Activated CD4-positive, alpha-beta T cell treated with anti-CD3 and anti-CD28 coated beads for 24 hours (primary cell): ENCODE measurements at places on chromosomes 2 and 18.

GRCh38 chr18:62586781-62587487 is 64.1 kb downstream of the ZCCHC2 start:
- no peak for DNase-seq

GRCh38 chr2:159797543-159798375 is at the start of gene CD302:
TSS of gene CD302 (minus strand) at chr2:159798208. CDS start at chr2:159798198, 10 bp downstream.
- peak; percentile 8 for DNase-seq

GRCh38 chr2:32484937-32485336 is 128.1 kb downstream of the BIRC6 start:
- DNase-seq: no peak

- no peak for DNase-seq
Observed at GRCh38 chr18:34624551-34624950, 85.5 kb upstream of the DTNA start.

- no peak for DNase-seq
Observed at GRCh38 chr2:100673691-100674485, 111.1 kb downstream of the PDCL3 start.

DNA sequence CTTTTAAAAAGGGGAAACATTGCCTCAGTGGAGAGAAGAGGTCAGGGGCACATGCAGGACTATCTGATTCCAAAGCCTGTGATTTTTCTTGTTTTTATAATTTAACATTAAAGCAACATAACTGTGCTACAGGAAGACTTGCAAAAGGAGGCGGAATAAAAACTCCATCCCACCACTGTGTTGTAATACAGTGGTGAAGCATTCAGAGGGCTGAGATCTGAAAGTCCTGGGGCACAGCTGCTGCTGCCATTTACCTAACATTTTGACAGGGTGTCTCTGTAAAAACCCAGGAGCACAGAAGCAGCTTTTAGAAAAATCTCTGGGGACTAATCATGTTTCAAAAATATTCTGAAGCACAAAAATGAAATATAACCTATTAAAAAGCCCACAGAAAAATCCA is 97.6 kb downstream of the GRB14 start:
- DNase-seq: no peak

DNA sequence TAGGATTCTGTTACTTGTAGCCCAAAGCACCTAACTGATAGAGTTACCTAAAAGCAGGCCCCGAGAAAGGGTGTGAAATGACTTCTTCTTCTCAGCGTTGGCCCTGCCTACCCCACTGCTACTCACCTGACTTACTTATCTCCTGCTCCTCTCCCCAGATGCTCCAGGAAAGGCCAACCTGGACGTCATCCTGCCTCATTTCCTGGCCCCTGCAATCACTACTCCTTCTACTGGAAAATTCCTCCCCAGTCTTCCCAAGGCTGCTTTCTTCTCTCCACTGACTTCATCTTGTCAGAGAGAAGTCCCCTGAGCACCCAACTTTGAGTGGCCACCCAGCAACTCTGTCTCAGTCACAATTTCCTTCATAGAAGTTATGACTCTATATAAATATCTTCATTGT is 63.4 kb upstream of the KLF7 start:
- no peak for DNase-seq

GRCh38 chr2:64610316-64610855 is 43.3 kb downstream of the SERTAD2 start:
- DNase-seq: no peak

- DNase-seq: no peak
Observed at GRCh38 chr2:220894069-220894468, 678.0 kb downstream of the EPHA4 start.

- no peak for DNase-seq
Observed at GRCh38 chr18:11179959-11180519, 30.7 kb upstream of the PIEZO2 start.

DNA sequence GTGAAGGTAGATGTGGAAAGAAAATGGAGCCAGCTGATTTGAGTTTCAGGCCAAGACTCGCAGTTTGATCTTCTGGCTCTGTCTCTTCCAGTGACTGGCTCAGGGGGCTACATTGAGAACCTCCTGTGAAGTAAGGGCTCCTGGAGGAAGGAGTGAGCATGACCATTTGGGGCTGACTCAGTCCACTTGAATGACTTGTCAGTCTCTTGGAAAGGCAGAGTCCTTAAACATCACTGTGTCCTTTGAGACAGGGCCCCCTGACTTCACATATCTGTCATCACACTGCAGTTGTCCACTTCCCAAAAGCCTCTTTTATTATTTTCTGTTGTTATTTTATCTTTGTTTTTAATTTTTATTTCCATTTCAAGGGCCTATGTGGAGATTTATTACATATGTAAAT is 204.6 kb upstream of the APCDD1 start:
- DNase-seq: no peak

DNA sequence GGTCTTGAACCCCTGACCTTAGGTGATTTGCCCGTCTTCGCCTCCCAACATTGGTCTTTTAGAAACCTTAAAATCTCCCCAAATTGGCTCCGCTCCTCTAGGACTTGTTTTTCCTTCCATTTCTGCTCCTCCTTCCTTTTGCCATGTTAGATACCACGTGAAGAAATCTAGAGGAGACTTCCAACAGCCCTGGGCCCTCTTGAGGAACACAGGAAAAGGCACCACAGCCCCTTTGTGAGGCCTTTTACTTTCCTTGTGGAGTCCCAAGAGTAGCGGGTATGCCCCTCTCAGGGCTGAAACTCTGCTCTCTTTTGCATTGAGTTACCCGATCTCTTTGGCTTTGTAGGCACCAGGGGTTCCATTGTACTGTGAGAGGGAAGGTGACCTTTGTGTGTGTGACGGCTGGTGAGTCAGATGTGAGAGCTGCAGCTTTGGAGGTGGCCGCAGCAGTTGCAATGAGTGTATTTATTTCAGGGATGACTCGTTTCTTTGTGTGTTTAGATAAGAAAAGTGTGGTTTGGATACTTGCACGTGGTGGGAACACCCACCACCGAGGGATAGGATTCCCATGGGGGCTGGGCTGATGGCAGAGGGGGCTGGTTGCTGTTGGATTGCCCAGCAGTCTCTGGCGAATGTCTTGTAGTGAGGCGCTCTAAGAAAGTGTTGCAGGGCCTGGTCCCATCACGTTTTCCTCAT is 218.4 kb upstream of the HS6ST1 start:
- no peak for DNase-seq

DNA sequence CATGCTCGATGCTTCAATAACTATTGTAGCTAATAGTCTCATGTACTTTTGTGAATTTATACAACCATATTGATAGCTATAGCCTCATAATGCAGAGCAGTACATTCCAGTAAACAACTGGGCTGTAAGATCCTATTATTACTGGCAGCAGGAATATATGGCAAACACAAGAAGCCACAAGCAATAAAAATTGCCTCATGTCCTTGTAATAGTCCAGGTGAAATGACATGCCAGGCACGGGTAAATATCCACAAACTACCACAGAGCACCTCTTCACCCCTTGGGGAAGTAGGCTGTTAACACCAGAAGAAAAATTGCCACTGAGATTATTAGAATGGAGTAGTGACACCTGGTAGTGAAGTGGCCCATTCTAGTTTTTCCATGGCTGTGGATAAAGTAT is 158.3 kb downstream of the MTX2 start:
- no peak for DNase-seq

- no peak for DNase-seq
Observed at GRCh38 chr2:71504611-71505010, 51.2 kb downstream of the DYSF start.

DNA sequence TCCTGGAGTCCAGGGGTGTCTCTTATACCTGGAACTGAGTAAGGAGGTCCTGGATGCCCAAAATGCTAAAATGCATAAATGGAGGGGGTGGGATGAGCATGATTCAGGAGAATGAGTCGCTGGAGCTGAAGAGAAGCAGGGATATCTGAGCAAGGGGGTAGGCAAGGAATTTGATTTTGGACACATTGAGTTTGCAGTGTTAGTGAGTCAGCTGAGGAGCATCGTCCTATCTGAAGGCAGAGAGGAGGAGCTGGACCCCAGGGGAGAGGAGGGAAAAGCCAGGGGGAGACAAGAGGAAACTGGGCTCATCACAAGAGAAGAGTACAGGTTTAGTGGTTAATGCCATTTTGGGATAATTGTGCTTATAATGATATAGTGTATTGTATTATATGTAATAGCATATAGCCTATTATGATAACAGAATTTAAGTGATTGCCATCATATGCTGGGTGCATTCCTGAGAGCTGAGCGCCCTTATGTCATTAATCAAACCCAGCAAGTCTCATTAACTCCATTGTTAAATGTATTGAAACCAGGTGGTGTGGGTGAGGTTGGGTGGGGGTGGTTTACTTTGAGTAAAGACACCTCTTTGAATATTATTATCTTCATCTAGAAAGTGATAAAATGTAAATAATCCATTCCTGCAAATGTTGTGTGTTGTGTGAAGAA is 12.4 kb downstream of the EHD3 start:
- DNase-seq: no peak

DNA sequence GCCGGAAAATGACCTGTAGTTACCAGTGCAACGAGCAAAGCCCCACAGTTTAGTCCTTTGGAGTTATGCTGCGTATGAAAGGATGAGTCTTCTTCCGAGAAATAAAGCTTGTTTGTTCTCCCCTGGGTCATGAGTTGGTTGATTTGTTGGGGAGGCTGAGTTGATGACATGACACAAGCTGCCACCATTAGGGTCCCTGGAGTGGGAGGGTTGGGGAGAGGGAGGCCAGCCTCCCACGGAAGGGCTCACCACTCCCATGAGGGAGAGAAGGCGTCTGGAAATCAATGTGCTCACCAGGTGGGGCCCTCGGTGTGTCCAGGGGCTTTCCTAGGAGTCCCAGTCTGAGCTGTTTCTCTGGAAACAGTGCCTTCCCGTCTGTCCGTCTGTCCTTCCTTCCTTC is 7.4 kb upstream of the DGKD start:
- DNase-seq: no peak

DNA sequence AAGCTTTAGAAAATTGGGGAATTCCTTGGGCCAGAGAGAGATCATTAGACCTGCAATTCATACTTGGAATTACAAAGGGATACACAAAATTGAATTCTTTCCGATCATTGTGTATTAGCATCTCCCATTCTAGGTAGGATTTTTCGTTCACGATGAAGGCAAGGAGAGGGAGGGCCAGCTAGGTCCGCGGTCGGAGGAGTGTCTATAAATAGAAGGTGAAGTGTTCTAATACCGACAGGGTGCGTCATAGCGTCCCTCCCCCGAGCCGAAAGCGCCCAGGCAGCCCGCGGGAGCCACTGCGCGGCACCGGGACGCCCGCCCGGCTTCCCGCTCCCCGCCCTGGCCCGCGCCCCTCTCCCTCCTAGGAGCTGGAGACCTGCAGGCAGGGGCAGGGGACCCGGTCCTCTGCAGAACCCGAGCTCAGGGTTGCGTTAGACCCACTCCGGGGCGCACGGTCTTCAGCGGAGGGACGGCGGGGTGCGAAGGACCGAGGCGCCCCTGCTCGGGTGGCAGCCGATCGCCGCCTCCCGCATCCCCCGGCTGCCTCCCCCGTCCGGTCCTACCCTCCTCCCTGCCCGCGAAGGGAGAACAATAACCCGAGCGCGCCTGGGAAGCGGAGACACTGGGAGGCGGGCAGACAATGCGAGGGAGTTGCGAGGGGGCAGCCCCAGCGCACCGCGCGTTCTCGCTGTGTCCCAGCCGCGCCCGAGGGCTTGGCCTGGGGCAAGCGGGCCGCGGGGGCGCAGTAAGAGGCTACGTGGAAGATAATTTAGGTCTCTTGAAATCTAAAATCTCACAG is 114.2 kb upstream of the SERTAD2 start:
- peak; percentile 52 for DNase-seq

- DNase-seq: no peak
Observed at GRCh38 chr2:2719015-2719414, 387.9 kb upstream of the MYT1L start.

DNA sequence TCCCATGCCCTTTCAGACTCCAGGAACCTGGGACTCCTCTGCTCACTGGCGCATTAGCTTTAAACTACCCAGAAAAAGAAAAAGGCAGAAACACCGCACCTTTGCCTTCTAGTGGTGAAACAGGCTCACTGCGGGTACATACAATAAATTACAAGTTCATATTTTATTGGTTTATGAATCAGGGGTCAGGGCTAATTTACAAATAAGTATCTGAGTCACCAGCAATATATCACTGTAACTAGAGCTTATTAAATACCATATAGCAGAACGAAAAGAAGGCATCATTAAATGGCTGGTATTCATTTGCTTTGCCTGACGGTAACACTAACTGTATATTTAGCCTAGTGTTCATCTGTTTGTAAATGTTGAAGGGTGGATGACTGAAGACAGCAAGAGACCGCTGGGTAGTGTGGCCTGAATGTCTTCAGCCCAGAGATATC is 26.9 kb upstream of the DTNB start:
- DNase-seq: no peak

- DNase-seq: no peak
Observed at GRCh38 chr2:174787487-174788205, 23.4 kb upstream of the CHRNA1 start.

DNA sequence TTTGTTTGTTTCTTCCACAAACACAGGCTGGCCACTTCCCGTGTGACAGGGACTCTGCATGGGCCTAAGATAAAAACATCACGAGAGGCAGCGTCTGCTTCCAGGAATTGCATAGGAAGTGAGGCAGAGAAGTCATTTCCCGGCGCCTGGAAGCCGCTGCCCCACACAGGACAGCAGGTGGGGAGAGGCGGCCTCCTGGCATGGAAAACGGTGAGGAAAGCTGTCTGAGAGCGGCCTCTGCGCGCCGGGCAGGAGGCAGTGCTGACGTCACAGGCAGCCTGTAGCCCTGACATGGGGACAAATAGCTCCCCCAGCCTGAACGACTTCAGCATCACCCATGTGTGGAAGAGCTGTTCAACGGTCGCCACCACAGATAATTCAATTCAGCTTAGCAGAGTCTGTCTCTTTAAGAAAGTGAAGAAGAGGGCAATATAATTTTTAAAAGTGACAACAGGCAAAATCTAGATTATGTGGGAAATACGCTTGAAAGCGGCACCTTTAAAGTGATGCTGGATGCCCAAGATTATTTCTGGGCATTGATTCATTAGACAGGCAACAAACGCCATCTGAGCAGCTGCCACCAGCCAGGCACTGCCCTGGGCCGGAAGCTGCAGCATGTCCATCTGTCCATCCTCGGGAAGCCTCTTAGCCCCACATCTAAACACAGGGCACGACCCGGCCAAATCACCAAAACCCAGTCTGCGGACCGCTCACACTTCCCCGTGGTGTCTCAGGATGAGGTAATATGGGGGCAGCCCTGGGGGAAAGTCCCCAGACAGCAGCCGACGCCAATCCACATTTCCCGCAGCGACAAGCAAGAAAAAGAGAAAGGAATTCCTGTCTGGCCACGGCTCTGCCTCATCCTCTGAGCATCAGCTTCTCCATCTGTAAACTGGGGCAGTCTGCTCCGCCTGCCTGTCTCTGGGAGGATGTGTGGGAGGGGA is 138.9 kb downstream of the PXDN start:
- DNase-seq: peak; percentile 4
